Left lobe of liver (tissue), 2 donors: ENCODE measurements at places on chromosomes 16 and 17.

- DNase-seq = no peak
Measured at GRCh38 chr16:30660424-30661261, 2.4 kb downstream of the FBRS start.

DNA sequence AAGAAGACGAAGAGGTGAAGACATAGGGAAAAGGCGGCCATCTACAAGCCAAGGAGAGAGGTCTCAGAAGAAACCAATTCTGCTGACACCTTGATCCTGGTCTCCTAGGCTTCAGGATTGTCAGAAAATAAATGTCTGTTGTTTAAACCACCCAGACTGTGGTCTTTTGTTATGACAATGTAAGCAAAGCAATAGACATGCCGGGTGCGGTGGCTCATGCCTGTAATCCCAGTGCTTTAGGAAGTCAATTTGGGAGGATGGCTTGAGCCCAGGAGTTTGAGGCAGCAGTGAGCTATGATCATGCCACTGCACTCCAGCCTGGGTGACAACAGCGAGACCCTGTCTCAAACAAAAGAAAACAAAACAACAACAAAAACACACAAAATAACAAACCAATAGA, 64.4 kb downstream of the HAPSTR1 start:
- DNase-seq = no peak

- DNase-seq = no peak
Measured at GRCh38 chr16:86765389-86766026, 187.2 kb downstream of the FOXL1 start.

GRCh38 chr16:69477546-69477945, 53.1 kb downstream of the CYB5B start:
- DNase-seq = no peak

GRCh38 chr16:83473926-83474650, 333.7 kb upstream of the HSBP1 start:
- no peak for DNase-seq
